CD4-positive, alpha-beta memory T cell (primary cell): ENCODE measurements at places on chromosomes 5 and 9. TPM values are rescaled to one million over a fixed set of nuclear protein-coding genes. Genes with fewer than 3 reads are reported as not detected.

GRCh38 chr5:28770307-28770706 is 1731.9 kb upstream of the CDH9 start:
- no peak for DNase-seq
- no peak overlapping the region for H3K27ac ChIP-seq
- no peak overlapping the region for H3K4me3 ChIP-seq
- H3K27me3 ChIP-seq = no peaks in the 10 kb centered on the region
- no peaks in the 10 kb centered on the region for H3K4me1 ChIP-seq

DNA sequence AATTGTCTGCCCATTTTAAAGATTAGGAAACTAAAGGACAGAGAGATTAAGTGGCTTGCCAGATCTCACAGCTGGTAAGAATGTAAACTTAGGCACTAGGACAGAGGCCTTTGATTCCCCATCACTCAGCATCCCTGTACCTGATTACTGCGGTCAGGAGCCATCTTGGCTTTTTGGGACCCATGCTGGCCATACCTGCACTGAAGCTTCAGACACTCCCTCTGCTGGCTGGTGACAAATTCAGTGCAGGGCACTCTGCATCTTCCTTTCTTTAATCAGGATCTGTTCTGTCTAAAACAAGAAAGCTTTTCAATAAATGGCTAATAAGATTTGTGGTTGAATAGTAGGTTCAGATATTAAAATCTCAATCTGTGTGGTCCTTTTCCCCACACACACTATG is 215.5 kb upstream of the RORB start:
- H3K27me3 ChIP-seq = no peaks in the 10 kb centered on the region
- no peaks in the 10 kb centered on the region for H3K36me3 ChIP-seq
- no peak overlapping the region for H3K4me3 ChIP-seq

DNA sequence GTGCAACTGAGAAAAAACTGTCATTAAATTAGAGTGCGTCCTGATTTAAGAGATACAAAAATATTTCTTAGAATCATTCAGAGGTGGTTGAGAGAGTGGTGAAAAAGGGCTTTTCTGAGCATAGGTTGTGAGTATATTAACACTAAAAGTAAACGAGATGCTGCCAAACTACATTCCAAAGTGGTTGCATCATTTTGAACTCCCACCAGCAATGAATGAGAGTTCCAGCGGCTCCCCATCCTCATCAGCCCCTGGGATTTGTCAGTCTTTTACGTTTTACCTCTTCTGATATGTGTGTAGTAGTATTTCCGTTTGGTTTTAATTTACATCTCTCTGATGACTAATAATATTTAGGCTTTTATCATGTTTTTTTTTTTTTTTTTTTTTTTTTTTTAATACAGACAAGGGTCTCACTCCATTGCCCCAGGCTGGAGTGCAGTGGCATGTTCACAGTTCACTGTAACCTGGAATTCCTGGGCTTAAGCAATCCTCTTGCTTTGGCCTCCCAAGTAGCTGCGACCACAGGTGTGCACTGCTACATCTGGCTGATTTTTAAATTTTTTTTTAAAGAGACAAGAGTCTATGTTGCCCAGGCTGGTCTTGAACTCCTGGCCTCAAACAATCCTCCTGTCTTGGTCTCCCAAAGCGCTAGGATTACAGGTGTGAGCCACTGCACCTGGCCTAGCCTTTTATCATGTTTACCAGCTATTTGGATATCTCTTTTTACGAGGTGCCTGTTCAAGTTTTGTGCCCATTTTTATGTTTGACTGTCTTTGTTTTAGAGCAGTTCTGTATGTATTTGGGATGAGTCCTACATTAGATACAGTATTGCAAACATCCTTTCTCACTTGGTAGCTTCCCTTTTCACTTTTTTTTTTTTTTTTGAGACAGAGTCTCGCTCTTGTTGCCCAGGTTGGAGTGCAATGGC is 17.0 kb downstream of the PRRT1B start:
- H3K4me1 ChIP-seq = peaks cover 5% of the 10 kb centered on the region
- no peak overlapping the region for H3K27ac ChIP-seq
- no peak for DNase-seq
- no peak overlapping the region for H3K4me3 ChIP-seq

GRCh38 chr5:60673334-60673733 is 26.6 kb downstream of the DEPDC1B start:
- peaks cover 7% of the 10 kb centered on the region for H3K4me1 ChIP-seq
- no peak overlapping the region for H3K4me3 ChIP-seq
- H3K36me3 ChIP-seq = no peaks in the 10 kb centered on the region
- H3K27me3 ChIP-seq = no peaks in the 10 kb centered on the region
- no peak overlapping the region for H3K27ac ChIP-seq
- DNase-seq = no peak

GRCh38 chr5:97923997-97924396 is 741.0 kb upstream of the RIOK2 start:
- H3K36me3 ChIP-seq = no peaks in the 10 kb centered on the region
- H3K4me3 ChIP-seq = no peak overlapping the region
- H3K4me1 ChIP-seq = no peaks in the 10 kb centered on the region
- H3K27ac ChIP-seq = no peak overlapping the region
- no peaks in the 10 kb centered on the region for H3K27me3 ChIP-seq

- no peak overlapping the region for H3K4me3 ChIP-seq
- peaks cover 17% of the 10 kb centered on the region for H3K4me1 ChIP-seq
- no peak overlapping the region for H3K27ac ChIP-seq
- DNase-seq = no peak
These were observed 5.2 kb downstream of the UCK1 start for GRCh38 chr9:131525643-131526565.

- H3K4me3 ChIP-seq = no peak overlapping the region
- peaks cover 2% of the 10 kb centered on the region for H3K4me1 ChIP-seq
- H3K36me3 ChIP-seq = no peaks in the 10 kb centered on the region
- no peak for DNase-seq
- H3K27me3 ChIP-seq = no peaks in the 10 kb centered on the region
These were observed 111.3 kb downstream of the RXRA start for GRCh38 chr9:134437403-134438194.

- no peaks in the 10 kb centered on the region for H3K27me3 ChIP-seq
- peak; percentile 79 for DNase-seq
- peak overlapping the region; percentile 86 for H3K27ac ChIP-seq
These were observed 13.2 kb downstream of the ITK start for GRCh38 chr5:157193699-157194424.

Gene TXNDC8
- total RNA-seq = not detected

Gene IL4
- not detected for total RNA-seq

GRCh38 chr9:92276331-92277032 is 17.0 kb downstream of the IARS1 start:
- H3K4me1 ChIP-seq = peaks cover 24% of the 10 kb centered on the region
- no peak overlapping the region for H3K4me3 ChIP-seq
- peaks cover 73% of the 10 kb centered on the region for H3K36me3 ChIP-seq
- DNase-seq = peak; percentile 7
- no peak overlapping the region for H3K27ac ChIP-seq
- H3K27me3 ChIP-seq = no peaks in the 10 kb centered on the region

Gene NR4A3
- total RNA-seq = 0.35 TPM

DNA sequence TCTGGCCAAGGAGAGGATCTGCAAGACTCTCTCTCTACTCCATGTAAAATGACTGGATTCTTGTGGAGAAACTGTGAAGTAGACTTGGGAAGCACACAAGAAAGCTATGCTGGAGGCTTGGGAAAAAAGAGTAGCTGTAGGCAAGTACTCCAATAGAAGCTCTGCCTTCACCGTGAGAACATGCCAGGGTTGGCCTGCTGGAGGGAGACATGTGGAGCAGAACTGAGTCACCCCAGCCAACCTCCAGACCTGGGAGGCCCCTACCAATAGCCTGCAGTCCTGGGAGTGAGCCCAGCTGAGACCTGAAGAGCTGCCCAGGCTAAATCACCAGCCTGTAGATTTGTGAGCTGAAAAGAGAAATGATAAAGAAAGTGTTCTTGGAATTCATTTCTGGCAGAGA is 66.6 kb downstream of the DEPDC1B start:
- H3K36me3 ChIP-seq = no peaks in the 10 kb centered on the region
- H3K27me3 ChIP-seq = no peaks in the 10 kb centered on the region
- no peak overlapping the region for H3K27ac ChIP-seq

GRCh38 chr5:88824141-88824540 is 58.8 kb downstream of the MEF2C start:
- no peak overlapping the region for H3K4me3 ChIP-seq
- no peak overlapping the region for H3K27ac ChIP-seq
- peaks cover 22% of the 10 kb centered on the region for H3K4me1 ChIP-seq
- H3K36me3 ChIP-seq = no peaks in the 10 kb centered on the region

Gene GNA14
- total RNA-seq = not detected

DNA sequence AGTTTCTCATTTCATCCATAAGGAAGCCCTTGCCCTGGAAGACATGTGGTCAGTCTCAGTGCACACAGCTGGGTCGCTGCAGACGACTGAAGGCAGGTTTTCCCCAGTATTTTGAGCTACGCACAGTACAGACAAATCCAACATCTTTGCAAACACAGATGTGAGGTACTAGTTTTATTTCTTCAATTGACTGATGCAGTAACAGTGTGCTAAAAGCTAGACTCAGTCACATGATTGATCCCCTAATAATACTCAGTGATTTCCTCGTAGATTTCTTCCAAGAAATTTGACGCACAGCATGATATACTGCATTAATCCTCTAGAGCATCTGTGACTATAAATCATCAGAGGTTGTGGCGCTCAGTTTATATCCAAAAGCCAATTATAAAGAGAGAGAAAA is 346.1 kb downstream of the DIRAS2 start:
- no peaks in the 10 kb centered on the region for H3K4me1 ChIP-seq
- H3K36me3 ChIP-seq = no peaks in the 10 kb centered on the region
- H3K27ac ChIP-seq = no peak overlapping the region
- no peak for DNase-seq
- H3K4me3 ChIP-seq = no peak overlapping the region

- no peak overlapping the region for H3K27ac ChIP-seq
- no peak for DNase-seq
- H3K4me1 ChIP-seq = no peaks in the 10 kb centered on the region
- H3K36me3 ChIP-seq = no peaks in the 10 kb centered on the region
These were observed 315.3 kb upstream of the RPS23 start for GRCh38 chr5:82593481-82593880.

- no peak for DNase-seq
- H3K27me3 ChIP-seq = no peaks in the 10 kb centered on the region
- no peak overlapping the region for H3K27ac ChIP-seq
- H3K4me3 ChIP-seq = no peak overlapping the region
These were observed 43.1 kb downstream of the BICD2 start for GRCh38 chr9:92721548-92721947.

Gene AMBP
- not detected for total RNA-seq

Gene PFN3
- not detected for total RNA-seq

DNA sequence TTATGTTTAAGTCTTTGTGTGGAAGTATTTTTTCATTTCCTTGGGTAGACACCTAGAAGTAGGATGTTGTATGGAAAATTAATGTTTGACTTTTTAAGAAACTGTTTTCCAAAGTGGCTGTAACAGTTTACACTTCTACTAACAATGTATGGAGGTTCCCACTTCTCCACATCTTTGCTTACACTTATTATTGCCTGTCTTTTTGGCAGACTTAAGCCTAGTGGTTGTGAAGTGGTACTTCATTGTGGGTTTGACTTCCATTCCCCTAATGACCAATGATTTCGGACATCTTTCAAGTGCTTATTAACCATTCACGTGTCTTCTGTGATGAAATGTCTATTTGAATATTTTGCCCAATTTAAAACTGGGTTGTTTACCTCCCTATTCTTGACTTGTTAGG is 91.5 kb upstream of the CDKN2B start:
- DNase-seq = no peak
- no peaks in the 10 kb centered on the region for H3K36me3 ChIP-seq
- H3K4me1 ChIP-seq = peaks cover 32% of the 10 kb centered on the region
- no peaks in the 10 kb centered on the region for H3K27me3 ChIP-seq
- no peak overlapping the region for H3K4me3 ChIP-seq

Gene HACD4
- 16.0 TPM for total RNA-seq

DNA sequence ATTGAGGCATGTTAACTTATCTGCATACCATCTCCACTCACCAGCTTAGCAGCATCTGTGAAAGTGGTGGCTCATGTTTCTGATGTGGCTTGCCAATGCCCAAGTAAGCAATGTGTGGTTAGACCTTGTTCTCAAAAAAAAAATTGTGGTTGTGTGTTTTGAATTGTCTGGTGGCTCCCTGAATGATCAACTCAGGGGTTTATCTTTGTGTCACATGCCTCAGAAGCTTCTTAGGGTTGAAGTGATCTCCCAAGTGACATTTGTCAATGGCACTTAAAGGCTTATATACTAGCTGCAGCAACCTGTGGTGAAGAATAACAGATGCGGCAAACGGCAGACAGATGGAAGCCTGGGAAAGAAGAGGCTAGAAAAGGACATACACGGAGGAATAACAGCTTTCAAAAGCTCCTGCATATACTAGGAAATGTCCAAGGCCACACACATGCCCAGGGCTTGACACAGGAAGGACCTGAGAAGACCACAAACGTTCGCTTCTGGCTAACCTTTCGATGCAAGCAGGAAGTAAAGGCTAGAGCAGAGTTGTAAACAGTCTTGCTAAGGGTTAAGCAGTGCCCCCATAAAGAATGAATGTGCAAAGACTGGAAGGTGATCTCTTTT is 42.2 kb upstream of the FSD1L start:
- no peak overlapping the region for H3K4me3 ChIP-seq
- H3K27me3 ChIP-seq = peaks cover 32% of the 10 kb centered on the region
- DNase-seq = peak; percentile 86

Gene IFNK
- not detected for total RNA-seq

DNA sequence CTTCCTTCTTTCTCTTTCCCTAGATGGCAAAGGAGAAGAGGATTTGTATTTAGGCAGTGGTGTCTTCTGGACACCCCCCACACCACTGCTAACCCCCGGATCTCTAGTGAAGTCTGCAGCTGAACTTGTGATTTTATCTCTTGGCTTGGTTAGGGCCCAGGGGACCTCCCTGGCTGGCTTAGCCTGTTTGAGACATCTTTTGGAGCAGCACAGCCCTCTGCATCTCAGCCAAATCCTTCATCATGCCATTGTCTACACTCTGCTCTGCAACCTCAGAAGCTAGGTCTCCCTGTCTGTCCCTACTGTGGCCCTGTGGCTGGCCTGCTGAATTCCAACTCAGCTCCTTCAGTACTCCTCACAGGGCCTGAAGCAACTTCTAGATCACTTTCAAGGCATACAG is 81.7 kb downstream of the MUSK start:
- DNase-seq = no peak
- H3K36me3 ChIP-seq = no peaks in the 10 kb centered on the region
- no peak overlapping the region for H3K27ac ChIP-seq
- no peak overlapping the region for H3K4me3 ChIP-seq

Gene ZDHHC11
- total RNA-seq = 15.1 TPM

DNA sequence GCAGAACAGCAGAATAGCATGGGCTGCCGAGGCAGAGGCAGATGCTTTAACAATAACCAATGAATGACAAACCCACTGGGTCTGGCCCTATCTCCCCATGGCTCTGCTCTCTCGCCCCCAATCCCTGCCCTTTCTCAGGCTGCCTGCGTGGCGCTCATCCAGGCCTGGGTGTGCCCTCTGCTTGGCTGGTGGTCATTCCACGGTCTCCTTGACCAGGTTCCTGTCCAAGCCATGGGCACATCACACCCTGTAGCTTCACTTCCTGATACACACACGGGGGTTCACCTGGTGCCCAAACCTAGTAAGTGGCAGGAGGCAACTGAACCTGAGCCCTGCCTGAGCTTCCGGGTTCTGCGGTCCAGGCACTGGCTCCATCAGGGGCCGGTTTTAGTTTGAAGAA is 87.6 kb downstream of the DAP start:
- no peaks in the 10 kb centered on the region for H3K27me3 ChIP-seq
- DNase-seq = no peak
- H3K27ac ChIP-seq = no peak overlapping the region
- no peaks in the 10 kb centered on the region for H3K4me1 ChIP-seq
- H3K36me3 ChIP-seq = no peaks in the 10 kb centered on the region

- no peak overlapping the region for H3K27ac ChIP-seq
- no peak overlapping the region for H3K4me3 ChIP-seq
- DNase-seq = no peak
- no peaks in the 10 kb centered on the region for H3K4me1 ChIP-seq
These were observed 31.6 kb upstream of the STK32A start for GRCh38 chr5:147203213-147203612.
